ENCODE measurements at places on chromosomes 3 and 15. TPM values are rescaled to one million over a fixed set of nuclear protein-coding genes. Genes with fewer than 3 reads are reported as not detected.

- DNase-seq: peak; percentile 15
- H3K4me3 ChIP-seq: no peak overlapping the region
- H3K27me3 ChIP-seq: no peaks in the 10 kb centered on the region
Observed at GRCh38 chr3:72487946-72488737, 360.1 kb downstream of the SHQ1 start.

- H3K36me3 ChIP-seq: no peaks in the 10 kb centered on the region
- H3K27me3 ChIP-seq: no peaks in the 10 kb centered on the region
- no peaks in the 10 kb centered on the region for H3K4me1 ChIP-seq
- H3K27ac ChIP-seq: no peak overlapping the region
- H3K4me3 ChIP-seq: no peak overlapping the region
- no peak for DNase-seq
Observed at GRCh38 chr3:109353057-109353456, 15.7 kb upstream of the DPPA4 start.

DNA sequence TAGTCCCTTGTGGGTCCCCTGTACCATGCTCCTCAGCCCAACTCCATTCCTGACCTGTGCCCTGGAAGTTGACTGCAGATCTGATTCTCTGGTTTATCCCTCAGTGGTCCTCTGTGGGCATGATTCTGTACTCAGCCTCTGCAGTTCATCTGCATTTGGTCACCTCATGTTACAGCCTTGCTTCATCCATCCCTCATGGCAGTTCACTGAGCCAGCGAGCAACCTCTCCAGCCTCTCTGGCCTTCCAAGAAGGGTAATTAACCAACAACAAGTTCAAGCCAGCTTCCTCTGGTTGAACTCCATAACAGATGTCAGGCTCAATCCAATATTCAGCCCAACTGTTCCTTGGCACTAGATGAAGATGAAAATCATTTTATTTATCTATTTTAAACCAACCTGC is 509.5 kb downstream of the NTRK3 start:
- H3K27me3 ChIP-seq: no peaks in the 10 kb centered on the region
- no peak overlapping the region for H3K27ac ChIP-seq
- DNase-seq: no peak
- peaks cover under 1% of the 10 kb centered on the region for H3K4me1 ChIP-seq
- H3K36me3 ChIP-seq: no peaks in the 10 kb centered on the region

- H3K36me3 ChIP-seq: no peaks in the 10 kb centered on the region
- peak; percentile 27 for DNase-seq
- H3K27me3 ChIP-seq: no peaks in the 10 kb centered on the region
- H3K27ac ChIP-seq: no peak overlapping the region
- H3K4me1 ChIP-seq: peaks cover 6% of the 10 kb centered on the region
Observed at GRCh38 chr3:170497207-170498095, 78.8 kb downstream of the CLDN11 start.

DNA sequence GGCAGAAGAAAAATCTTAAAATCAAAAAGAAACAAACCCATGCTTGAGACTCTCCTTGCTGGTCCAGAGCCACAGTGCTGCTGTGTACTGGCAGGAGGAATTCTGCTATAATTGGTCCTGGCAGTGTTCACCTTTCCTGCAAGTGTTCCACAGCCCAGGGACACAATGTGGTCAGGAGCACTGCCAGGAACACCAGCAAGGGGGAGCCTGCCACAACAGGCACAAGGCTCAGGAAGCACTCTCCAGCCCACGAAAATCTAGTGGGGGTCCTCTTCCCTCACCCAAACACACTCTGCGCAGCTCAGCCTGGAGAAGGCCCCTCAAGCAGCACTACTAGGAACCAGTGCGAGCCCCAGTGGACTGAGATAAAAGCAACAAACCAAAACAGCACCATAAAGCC is 92.9 kb downstream of the UBE3A start:
- DNase-seq: peak; percentile 4
- H3K36me3 ChIP-seq: peaks cover 7% of the 10 kb centered on the region
- no peaks in the 10 kb centered on the region for H3K27me3 ChIP-seq
- no peak overlapping the region for H3K4me3 ChIP-seq
- no peak overlapping the region for H3K27ac ChIP-seq

GRCh38 chr3:98735761-98736269 is 27.3 kb upstream of the ST3GAL6 start:
- no peak overlapping the region for H3K4me3 ChIP-seq
- H3K27me3 ChIP-seq: peaks cover 6% of the 10 kb centered on the region
- no peak overlapping the region for H3K27ac ChIP-seq
- H3K36me3 ChIP-seq: no peaks in the 10 kb centered on the region
- peaks cover 2% of the 10 kb centered on the region for H3K4me1 ChIP-seq

DNA sequence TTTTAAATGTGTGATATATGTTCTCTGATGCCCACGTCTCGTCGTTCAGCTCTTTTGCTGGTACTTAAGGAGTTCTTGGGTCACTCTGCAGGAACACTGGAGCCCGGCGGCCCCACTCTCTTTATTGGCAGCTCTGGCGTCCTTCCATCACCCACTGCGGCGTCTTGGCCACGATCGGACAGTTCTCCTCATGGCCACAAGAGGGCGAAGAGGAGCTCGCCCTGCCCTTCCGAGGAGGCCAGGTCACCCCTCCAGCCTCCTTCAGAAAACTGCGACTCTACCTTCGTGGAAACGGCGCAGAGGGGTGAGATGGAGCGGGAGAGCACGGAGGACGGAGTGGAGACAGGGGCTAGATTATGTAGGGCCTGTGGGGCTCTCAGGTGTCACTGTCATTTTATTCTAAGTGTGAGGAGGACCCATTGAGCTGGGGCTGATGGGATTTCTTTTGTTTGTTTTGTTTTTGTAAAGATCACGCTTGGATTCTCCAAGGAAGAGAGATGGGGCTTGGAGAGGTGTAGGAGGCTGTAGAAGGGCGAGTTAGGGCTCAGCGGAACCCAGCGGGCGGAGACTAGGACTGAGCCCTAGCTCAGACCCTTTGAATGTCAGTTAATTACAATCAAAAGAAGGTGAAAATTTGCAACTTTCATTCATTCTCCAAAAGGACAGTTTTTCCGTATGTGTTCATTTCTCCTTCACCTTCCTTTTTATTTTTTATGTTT is 28.0 kb upstream of the GABRA5 start:
- no peak overlapping the region for H3K27ac ChIP-seq
- H3K36me3 ChIP-seq: no peaks in the 10 kb centered on the region
- DNase-seq: no peak
- no peak overlapping the region for H3K4me3 ChIP-seq

DNA sequence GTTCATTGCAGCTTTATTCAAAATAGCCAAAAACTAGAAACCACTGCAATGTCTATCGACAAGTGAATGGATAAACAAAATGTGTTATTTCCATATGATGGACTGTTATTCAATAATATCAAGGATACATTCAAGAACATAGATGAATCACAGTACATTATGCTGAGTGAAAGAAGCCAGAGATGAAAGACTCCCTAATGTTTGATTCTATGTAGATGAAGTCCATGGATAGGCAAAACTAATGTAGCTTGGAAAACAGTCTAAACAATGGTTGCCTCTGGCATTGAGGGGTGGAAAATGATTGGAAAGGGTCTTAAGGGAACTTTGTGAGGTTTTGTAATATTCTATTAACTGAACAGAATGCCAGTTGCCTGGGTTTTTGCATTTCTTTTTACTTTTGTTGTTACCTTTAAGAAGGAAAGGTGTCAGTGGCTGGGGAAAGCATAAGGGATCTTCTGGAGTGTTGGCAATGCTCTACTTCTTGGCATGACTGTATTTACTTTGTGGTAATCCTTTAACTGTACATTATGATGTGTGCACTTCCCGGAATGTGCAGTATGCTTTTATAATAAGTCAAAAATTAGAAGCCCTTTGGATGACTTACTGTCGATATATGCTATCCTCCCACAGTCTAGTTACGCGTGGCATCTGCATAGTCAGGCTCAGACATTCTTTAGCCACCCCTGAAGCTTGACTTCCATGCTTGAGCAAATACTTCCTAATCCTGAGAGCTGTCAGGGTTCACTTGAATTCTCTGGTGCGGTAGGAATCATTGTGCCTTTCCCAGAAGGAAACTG is 20.5 kb upstream of the ATP10A start:
- H3K4me1 ChIP-seq: peaks cover 23% of the 10 kb centered on the region
- H3K27ac ChIP-seq: no peak overlapping the region
- peak; percentile 95 for DNase-seq
- H3K27me3 ChIP-seq: no peaks in the 10 kb centered on the region
- no peak overlapping the region for H3K4me3 ChIP-seq

The CFAP100 gene
- total RNA-seq: not detected

The GCSAM gene
- not detected for total RNA-seq

The MYO5C gene
- under 0.01 TPM for total RNA-seq

All from IMR-90 (cell line).